WTC11 (cell line): ENCODE measurements at places on chromosomes 5 and 9. TPM values are rescaled to one million over a fixed set of nuclear protein-coding genes. Genes with fewer than 3 reads are reported as not detected.

IFNA13 gene
- total RNA-seq: not detected in 3 replicates

GRM6 gene
- 0.05 to 0.33 TPM in 2 of 3 replicates, not detected in the other for total RNA-seq

SYK gene
- 5.8 to 7.4 TPM (median 6.2 TPM) in 3 replicates for total RNA-seq

BTNL8 gene
- 0.48 to 0.96 TPM (median 0.85 TPM) in 3 replicates for total RNA-seq

DNA sequence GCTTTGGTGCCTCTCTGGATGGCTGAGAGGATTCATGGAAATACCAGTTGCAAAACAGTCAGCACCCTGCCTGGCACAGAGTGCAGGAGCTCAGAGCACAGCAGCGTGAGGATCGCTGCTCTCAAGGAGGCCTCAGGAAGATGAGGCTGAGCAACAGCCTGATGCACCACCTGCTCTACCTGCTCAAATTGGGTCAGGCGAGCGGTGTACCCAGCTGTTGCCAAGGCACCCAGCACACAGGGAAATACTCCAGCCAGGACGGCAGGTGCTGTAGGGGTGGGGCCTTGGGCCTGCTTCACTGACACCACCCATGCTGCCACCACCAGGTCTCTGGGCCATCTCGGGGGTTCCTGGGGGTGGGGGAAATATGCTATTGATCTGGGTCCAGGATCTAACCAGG is 4.3 kb downstream of the EEIG1 start:
- no peak for DNase-seq
